NCI-H1105 treated with DMSO at 0.1 percent for 48 hours (cell line): ENCODE measurements at places on chromosomes 11 and 22.

DNA sequence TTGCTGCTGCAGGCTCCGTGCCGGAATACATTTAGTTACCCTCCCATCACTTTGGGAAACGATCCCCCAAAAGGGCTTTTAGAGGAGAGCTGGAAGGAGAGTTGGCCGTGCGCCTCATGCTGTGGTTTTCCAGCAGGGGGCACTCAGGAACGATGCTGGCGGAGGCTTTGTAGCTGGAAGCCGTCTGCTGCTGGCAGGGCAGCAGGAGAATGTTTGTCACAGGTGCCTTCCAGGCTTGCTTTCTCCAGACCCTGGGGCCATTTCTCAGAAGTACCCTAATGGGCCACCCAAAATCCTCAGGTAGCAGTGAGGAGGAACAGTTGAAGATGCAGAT is 30.0 kb upstream of the CABP7 start:
- peak; percentile 46 for DNase-seq

- DNase-seq: no peak
These were observed 21.2 kb upstream of the ISX start for GRCh38 chr22:35044607-35045390.

- DNase-seq: no peak
These were observed 81.0 kb downstream of the CCDC34 start for GRCh38 chr11:27281740-27282590.

- no peak for DNase-seq
These were observed 15.2 kb downstream of the E2F8 start for GRCh38 chr11:19225581-19225980.

DNA sequence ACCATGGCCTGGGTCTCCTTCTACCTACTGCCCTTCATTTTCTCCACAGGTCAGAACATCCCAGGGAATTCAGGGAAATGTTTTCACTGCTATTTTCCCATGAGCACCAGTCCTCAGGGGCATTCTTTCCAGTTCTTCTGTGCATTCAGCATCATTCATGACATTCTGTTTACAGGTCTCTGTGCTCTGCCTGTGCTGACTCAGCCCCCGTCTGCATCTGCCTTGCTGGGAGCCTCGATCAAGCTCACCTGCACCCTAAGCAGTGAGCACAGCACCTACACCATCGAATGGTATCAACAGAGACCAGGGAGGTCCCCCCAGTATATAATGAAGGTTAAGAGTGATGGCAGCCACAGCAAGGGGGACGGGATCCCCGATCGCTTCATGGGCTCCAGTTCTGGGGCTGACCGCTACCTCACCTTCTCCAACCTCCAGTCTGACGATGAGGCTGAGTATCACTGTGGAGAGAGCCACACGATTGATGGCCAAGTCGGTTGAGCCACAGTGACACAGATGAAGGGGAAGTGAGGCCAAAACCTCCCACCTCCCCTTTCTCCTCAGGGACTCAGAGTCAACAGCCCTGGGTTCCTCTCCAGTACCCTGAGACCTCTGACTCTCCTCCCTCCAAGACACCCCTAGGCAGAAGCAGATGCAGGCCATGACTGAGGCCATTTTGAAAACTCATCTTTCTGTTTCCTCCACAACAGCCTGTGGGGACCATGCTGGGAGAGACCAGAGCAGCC is 15.9 kb upstream of the IGLL5 start:
- DNase-seq: no peak

DNA sequence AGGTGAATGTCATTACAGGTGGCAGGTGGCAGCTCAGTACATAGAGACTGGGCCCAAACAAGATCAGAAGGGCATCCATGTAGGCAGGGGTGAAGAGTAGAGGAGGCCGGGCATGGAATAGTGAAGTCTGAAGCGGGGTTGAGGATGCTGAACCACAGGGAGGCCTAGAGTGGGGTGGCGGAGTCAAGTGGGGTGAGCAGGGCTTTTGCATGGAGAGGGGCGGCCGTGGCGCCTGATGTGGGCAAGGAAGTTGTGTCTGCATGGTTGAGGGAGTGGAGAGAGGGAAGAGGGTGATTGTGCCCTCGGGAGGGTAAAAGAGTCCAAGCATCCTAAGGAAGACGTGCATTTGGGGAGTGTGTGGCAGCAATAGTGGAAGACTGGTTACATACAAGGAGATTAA is 14.4 kb downstream of the DDB2 start:
- no peak for DNase-seq

- no peak for DNase-seq
These were observed 17.9 kb downstream of the SWAP70 start for GRCh38 chr11:9681583-9682372.

DNA sequence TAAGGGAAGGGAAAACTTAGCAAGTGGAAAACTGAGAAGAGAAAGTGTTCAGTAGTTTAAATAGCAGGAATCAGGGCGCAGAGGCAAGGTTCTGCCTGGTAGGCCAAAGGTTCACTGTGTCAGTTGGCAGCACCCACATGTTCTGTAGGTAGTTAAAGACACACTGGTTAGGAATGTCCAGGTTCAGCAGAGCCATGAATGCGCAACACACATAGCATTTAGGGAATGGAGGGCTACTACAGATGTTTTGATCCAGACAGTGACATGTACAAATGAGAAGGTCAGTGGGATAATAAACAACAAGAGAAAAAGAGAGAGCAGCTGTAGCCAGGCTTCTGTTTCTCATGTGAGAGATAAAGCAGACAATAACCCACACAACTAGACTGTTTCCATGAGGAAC is 56.2 kb upstream of the ARHGAP42 start:
- no peak for DNase-seq

DNA sequence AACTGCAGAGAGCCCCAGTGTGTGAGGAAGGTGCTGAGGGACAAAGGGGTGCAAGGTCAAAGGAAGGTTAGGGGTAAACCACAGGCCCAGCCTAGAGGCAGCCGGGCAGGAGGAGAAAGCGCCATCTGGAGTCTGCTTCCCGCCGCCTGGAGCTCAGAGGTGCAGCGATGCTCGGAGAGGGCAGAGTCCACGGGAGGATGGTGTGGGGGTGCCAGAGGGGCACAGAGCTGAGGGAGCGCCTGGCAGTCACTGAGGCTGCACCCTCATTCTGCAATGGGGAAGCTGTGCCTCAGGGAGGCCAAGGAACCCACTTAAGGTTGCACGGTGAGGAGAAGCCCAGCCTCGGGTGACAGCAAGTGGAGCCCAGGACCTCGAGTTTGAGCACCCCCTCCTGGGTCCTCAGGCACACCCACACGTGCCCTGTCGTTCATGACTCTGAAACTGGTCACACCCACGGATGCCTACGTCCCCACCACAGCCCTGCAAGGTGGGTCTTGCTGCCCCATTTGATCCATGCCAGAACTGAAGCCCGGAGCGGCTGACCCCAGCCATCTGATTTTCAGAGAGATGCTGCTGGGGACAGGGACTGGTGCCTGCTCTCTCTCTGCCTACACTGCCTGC is 1.6 kb downstream of the IL2RB start:
- no peak for DNase-seq

GRCh38 chr11:1228101-1228821 is 5.4 kb downstream of the MUC5B start:
- DNase-seq: no peak

DNA sequence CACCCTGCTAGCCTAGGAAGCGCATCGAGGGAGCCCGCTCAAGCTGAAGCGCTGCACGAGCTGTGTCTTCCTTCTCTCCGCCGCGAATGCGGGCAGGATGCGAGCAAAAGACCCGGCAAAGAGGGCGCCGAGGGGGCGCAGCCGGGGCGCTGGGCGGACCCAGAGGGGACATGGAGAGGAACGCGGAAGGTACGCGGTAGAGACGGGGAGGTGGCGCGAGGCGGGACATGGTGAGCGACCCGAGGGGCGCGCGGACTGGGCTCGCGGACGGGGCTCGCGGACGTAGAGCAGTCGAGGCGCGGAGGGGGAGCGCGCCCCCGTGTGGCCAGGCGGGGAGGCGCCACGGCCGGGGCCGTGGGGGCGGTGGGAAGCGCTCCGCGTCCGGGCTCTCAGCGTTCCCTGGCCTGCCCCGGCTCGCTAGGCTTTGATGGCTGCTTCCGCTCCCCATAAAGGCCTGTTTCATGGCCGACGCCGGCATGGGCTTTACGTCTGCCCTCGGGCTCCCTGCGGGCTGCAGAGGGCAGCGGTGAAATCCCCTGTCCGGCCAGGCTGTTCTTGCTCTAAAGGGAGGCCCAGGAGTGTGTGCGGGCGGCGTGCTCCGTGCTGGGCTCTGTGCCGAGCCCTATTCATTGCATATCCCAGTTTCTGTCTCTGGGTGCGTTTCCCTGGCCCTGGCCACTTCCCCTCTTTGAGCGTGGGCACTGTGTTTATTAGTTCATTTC is 31.2 kb upstream of the TRIM29 start:
- peak; percentile 74 for DNase-seq

GRCh38 chr11:118662401-118663271 is 16.8 kb downstream of the TREH start:
- no peak for DNase-seq

- no peak for DNase-seq
These were observed 62.2 kb upstream of the ADA2 start for GRCh38 chr22:17281440-17281841.

DNA sequence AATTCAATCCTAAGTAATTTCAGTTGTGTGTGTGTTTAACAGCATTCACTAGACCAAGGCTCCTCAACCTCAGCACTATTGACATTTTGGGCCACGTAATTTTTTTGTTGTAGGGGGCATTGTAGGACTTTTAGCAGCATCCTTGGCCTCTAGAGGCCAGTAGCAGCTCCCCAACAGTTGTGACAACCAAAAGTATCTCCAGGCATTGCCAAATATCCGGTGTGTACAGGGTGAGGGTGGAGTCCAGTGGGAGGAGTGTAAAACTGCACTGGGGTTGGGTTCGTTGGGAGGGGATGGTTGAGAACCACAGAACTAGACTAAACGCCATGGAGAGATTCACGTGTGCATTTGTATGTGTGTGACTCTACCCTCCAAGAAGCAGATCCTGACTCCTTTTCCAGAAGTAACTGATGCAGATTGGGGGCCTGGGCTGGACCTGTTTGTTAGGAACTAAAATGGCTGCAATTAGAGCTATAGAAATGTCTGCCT is 5.9 kb upstream of the PHF21A start:
- DNase-seq: no peak

- DNase-seq: no peak
These were observed 94.2 kb upstream of the FAT3 start for GRCh38 chr11:92130421-92130831.
